T follicular helper cell (primary cell): ENCODE measurements at places on chromosomes 5 and 9.

- no peak for DNase-seq
Observed at GRCh38 chr5:35657877-35658276, 40.2 kb downstream of the SPEF2 start.

GRCh38 chr5:139676951-139677735 is 29.0 kb downstream of the CXXC5 start:
- DNase-seq, result no peak

- no peak for DNase-seq
Observed at GRCh38 chr9:111994831-111995458, 98.3 kb downstream of the UGCG start.

DNA sequence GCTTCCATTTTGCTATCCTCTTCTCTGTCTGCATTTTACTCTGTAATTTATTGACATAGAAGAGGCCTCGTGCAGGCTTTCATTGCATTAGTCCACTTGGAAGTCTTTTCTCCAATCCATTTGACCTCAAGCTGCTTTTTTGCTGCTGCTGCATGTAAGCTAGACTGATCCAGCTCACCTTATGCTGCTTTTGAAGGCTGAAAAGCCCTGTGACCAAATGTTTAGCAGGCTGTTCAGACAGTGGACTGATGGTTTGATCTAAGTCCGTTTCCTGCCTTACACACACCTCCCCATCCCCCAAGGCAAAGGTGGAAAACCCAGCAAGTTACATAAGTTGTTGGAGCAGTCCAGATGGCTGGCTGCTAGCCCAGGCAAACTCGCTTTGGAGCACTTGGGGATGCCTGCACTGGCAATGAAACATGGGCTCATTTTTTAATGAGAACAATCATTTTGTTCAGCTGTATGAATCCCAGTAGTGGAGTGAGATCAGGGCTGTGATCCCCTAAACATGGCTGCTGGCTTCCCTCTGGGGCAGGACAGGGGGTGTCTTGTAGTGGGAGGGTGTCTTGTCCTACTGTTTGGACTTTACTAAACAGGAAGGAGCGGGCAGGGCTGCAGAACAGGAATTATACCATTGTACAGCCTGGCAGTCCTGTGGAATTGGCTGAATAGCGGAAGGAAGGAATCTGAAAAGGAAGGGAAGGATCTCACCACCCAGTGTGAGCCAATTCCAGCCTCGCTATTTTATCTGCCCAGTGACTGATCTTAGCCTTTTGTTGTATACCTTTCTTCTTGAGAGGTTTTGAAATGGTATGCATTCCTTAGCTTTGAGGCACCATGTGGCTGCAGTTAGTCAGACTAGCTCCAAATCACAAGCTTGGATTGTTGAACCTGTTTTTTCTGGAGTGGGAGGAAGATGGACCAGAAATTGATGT is 212.0 kb downstream of the ARHGAP26 start:
- DNase-seq, result no peak

- DNase-seq, result peak; percentile 51
Observed at GRCh38 chr9:129895376-129896268, 60.4 kb downstream of the USP20 start.

GRCh38 chr5:40628407-40628806 is 51.3 kb upstream of the PTGER4 start:
- no peak for DNase-seq

DNA sequence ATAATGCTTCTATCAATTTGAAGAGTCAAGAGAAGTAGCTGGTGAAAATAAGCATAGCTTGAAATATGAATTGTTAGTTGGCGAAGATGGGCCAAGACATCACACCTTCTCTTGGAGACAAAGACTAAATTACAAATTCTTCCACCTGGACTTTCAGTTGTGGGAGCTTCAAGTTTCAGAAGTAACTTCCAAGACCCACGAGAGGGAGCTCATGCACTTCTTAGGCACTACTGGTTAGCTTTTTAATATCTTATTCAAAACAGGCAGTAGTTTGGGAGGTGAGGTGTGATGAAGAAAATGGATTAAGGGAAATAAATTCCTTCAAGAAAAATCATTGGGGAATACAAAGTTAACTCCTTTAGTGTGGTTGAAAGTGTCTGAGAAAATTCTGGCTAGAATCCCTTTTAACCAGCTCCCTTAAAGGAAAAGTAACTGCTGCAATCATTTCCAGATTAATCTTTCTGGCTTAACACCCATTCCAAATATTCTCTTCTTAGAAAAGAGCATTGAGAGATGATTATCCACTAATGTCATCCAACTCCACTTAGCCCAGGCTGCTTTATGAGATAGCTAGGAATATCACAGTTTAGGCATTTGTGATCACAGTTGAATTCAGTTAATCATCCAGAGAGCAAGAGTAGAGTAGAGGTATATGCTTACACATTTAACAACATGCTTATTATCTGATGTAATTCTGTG is 139.5 kb upstream of the DMRTA1 start:
- DNase-seq, result no peak

DNA sequence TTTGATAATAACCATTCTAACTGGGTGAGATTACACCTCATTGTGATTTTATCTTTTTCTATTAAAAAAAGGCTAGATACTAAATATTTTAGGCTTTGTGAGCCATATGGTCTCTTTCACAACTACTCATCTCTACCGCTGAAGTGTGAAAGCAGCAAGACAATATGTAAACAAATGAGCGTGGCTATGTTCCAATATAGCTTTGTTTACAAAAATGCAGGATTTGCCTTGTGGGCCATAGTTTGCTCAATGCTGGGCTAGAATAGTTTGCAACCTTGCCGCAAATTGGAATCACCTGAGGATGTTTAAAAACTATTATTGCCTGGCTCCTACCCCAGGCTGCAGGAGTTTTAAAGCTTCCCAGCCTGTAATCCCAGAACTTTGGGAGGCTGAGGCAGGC is 10.2 kb upstream of the GPR150 start:
- no peak for DNase-seq

GRCh38 chr9:127746959-127747569 is 12.0 kb upstream of the TOR2A start:
- no peak for DNase-seq

GRCh38 chr9:127504887-127505251 is 53.6 kb downstream of the LRSAM1 start:
- DNase-seq, result no peak
